ENCODE measurements at places on chromosomes 4 and X. TPM values are rescaled to one million over a fixed set of nuclear protein-coding genes. Genes with fewer than 3 reads are reported as not detected.

DNA sequence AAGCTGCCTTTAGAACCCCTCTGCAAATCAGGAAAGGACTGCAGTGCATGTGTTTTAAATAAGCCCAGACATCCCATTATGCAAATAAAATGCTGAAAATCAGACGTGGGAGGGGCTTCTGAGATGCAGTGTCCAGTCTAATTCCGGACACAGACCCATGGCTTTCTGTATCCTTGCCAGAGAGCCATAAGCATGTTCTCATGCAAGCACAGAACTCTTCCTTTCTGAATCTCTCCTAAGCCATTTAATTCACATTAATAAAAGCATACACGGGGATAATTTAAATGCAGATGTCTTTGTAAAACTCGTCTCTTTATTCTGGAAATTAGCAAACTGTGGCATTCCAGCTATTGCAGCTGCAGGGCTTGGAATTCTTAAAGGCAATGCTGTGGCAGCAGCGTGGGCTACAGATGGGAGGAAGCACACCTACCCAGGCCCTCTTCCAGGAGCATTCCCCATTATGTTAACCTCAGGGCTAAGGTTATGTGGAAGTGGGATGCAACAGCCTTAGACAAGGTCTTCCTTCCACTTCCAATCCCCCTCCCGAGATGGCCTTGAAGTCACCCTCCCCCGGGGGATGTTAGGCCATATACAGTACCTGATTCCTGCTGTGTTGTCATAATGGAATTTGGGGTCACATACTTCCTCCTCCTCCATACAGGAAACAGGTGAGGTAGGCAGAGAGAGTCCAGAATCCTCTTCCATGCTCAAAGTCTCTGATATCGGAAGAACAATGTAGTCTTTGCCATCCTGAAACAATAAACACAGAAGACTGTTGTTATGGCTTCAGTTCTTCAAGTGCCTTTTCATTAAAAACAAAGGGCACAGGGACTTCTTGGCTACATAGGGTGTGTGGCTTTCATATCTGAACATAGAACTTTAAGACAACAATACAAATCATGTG lies 38.1 kb downstream of the KDR start:
- H3K36me3 ChIP-seq, result no peaks in the 10 kb centered on the region
- DNase-seq, result no peak
- H3K27ac ChIP-seq, result no peak overlapping the region
- H3K27me3 ChIP-seq, result peaks cover 5% of the 10 kb centered on the region
- no peaks in the 10 kb centered on the region for H3K4me1 ChIP-seq
- H3K4me3 ChIP-seq, result no peak overlapping the region

FAM47A gene
- total RNA-seq, result not detected

GRCh38 chr4:11783588-11783987 lies 354.9 kb upstream of the HS3ST1 start:
- H3K4me1 ChIP-seq, result no peaks in the 10 kb centered on the region
- DNase-seq, result no peak
- no peaks in the 10 kb centered on the region for H3K36me3 ChIP-seq
- H3K27me3 ChIP-seq, result peaks cover 2% of the 10 kb centered on the region

DNA sequence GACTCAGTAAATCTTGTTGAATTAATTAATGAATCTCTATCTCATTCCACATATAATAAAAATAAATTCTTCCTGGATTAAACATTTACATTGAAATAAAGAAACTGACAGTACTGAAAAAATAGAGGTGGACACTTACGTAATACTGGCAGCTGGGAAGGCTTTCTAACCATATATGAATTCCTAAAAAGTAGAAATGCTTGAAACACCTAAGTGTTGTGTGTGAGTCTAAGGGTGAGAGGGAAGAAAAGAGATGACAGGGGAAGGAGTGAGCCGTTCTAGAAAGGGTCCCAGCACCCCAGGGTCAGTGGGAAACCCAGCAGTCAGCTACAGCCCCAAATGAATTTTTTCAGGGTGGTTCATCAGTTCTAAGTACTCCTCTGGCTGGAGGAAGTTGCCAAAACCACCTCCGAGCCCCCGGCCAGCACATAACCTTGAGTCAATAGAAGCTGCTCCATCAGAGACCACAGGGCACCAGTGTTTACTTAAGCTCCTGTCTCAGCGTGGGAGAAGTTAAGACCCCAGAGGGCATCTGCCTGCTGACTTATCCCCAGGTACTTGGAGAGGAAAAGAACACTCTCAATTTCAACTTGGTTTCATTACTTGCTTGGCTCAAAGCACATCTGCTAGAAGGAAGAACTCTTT lies 18.3 kb downstream of the GAB3 start:
- no peaks in the 10 kb centered on the region for H3K27me3 ChIP-seq
- peak overlapping the region; percentile 64 for H3K4me3 ChIP-seq
- H3K4me1 ChIP-seq, result peaks cover 98% of the 10 kb centered on the region
- peak overlapping the region; percentile 96 for H3K27ac ChIP-seq
- peaks cover 8% of the 10 kb centered on the region for H3K36me3 ChIP-seq

GRCh38 chr4:55488716-55489115 lies 58.0 kb downstream of the CLOCK start:
- no peak overlapping the region for H3K4me3 ChIP-seq
- H3K4me1 ChIP-seq, result peaks cover 2% of the 10 kb centered on the region
- peaks cover 4% of the 10 kb centered on the region for H3K36me3 ChIP-seq

DNA sequence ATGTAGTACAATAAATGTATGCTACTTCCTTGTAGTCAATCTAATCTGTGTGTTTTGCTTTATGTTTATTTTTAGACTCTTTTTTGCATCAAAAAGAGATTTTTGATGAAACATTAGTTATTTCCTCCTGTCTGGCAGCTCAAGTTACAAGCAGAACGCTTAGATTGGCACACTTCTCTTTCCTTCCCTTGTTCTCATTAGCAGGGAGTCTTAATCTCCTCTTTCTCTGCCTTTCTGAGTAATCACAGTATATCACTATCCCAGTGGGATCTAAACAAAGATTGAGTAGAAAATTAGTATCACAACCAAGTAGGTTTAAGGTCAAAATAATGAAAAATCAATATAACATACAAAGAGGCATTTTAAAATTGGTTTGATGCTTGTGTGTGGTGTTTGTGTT lies 1192.6 kb downstream of the C4orf33 start:
- no peak for DNase-seq
- H3K36me3 ChIP-seq, result no peaks in the 10 kb centered on the region
- no peaks in the 10 kb centered on the region for H3K27me3 ChIP-seq
- H3K27ac ChIP-seq, result no peak overlapping the region
- H3K4me3 ChIP-seq, result no peak overlapping the region

- no peak overlapping the region for H3K4me3 ChIP-seq
- peaks cover 32% of the 10 kb centered on the region for H3K36me3 ChIP-seq
- no peak overlapping the region for H3K27ac ChIP-seq
- H3K27me3 ChIP-seq, result no peaks in the 10 kb centered on the region
Measured at GRCh38 chrX:48700951-48701653, 4.6 kb downstream of the SUV39H1 start.

GRCh38 chrX:56764975-56765791 lies 36.1 kb downstream of the NBDY start:
- H3K4me1 ChIP-seq, result peaks cover 54% of the 10 kb centered on the region
- no peaks in the 10 kb centered on the region for H3K27me3 ChIP-seq
- peak overlapping the region; percentile 98 for H3K27ac ChIP-seq
- peak overlapping the region; percentile 72 for H3K4me3 ChIP-seq
- peak; percentile 51 for DNase-seq
- H3K36me3 ChIP-seq, result peaks cover 10% of the 10 kb centered on the region

QRFPR gene
- not detected for total RNA-seq

ESX1 gene
- not detected for total RNA-seq

DNA sequence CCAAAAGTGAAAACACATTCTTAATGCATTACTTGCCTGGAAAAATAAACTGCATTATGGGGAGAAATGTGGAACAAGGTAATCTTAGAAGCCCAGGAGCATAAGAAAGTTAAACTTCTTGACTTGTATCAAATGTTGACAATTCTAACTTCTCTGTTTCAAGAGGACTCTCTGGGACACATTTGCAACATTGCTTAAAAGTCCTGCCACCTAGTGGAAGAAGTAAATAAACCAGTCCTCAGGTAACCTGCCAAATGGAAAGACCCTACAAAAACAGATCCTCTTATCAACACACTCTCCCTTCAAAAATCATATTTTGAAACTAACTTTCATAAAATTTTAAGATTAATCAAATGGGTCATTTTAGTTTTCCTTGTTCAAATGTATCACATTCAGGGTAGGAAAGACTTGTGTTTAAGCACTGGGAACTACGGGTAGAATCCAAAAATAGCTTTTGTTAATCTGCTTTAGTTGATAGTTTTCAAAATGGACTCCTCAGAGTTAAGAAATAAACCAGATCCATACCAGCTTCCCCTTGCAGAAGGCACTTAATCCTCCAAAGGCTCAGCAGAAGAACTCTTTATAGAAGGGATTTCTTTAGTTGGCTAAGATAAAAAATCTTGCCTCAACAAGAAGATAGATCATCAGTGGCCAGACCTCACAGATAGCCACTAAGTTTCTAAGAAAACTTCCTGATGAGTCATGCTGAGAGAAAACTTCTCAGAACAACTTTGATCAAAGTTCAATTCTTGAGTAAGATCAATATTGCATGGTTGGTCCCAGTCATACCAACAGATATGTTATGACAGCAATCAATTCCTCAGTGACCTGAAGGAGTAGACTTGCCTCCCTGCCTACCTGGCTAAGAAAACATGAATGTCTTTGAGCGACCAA lies 141.7 kb downstream of the HHIP start:
- H3K27ac ChIP-seq, result no peak overlapping the region
- H3K27me3 ChIP-seq, result peaks cover 4% of the 10 kb centered on the region

- no peak for DNase-seq
- H3K27me3 ChIP-seq, result peaks cover 13% of the 10 kb centered on the region
Measured at GRCh38 chr4:3724319-3725231, 41.6 kb upstream of the ADRA2C start.

Data from activated CD8-positive, alpha-beta T cell treated with anti-CD3 and anti-CD28 coated beads for 36 hours (primary cell).